ENCODE measurements at places on chromosomes 13 and 19. TPM values are rescaled to one million over a fixed set of nuclear protein-coding genes. Genes with fewer than 3 reads are reported as not detected.

DNA sequence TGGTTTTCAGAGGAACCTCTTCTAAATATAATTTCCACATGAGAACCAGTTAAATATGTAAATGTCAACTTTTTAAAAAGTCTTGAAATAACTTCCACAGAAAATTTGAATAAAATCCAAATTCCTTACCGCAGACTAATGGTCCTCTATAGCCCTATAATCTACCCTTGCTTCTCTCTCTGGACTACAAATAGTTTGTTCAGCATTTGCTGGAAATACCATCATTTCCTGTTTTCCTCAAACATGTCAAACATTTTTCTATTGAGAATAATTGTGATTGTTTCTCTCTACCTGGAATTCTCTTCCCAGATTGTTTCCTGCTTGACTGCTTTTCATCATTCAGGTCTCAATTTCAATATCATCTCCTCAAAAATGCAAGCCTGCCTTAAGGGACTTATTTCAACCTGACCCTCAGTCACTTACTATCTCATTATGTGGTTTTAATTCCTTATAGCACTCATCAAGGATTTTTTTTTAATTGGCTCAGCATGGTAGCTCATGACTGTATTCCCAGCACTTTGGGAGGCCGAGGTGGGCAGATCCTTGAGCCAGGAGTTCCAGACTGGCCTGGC, 898.9 kb upstream of the MIR17HG start:
- H3K4me1 ChIP-seq: no peaks in the 10 kb centered on the region
- no peaks in the 10 kb centered on the region for H3K27me3 ChIP-seq
- no peak for DNase-seq
- H3K27ac ChIP-seq: no peak overlapping the region
- no peaks in the 10 kb centered on the region for H3K36me3 ChIP-seq

GRCh38 chr19:43446746-43447489, 18.5 kb downstream of the LYPD3 start:
- no peak overlapping the region for H3K27ac ChIP-seq
- H3K4me1 ChIP-seq: no peaks in the 10 kb centered on the region
- peak; percentile 84 for DNase-seq
- no peaks in the 10 kb centered on the region for H3K36me3 ChIP-seq
- no peak overlapping the region for H3K4me3 ChIP-seq
- no peaks in the 10 kb centered on the region for H3K27me3 ChIP-seq

DNA sequence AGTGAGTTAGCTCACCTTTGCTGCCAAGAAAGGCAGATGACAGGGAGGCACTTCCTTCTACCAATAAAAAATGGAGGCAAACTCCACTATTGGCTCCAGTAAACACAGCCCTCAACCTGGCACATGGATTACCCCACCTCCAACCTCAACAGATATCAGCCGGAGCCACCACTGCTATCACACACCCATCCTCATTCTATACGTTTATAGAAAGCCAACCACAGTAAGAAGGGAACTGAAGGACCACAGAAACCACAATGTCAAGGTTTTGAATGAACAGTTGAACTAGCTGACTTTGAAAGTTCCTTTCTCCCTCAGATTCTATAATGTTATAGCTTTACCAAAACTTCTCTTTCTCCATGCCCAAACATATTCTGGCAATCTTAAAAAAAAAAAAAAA, 526.2 kb downstream of the UQCRFS1 start:
- H3K4me1 ChIP-seq: no peaks in the 10 kb centered on the region
- no peaks in the 10 kb centered on the region for H3K27me3 ChIP-seq
- no peak for DNase-seq
- no peak overlapping the region for H3K27ac ChIP-seq

GRCh38 chr13:76715621-76716020, 170.6 kb downstream of the KCTD12 start:
- no peak overlapping the region for H3K27ac ChIP-seq
- no peaks in the 10 kb centered on the region for H3K36me3 ChIP-seq
- H3K27me3 ChIP-seq: no peaks in the 10 kb centered on the region
- peaks cover 7% of the 10 kb centered on the region for H3K4me1 ChIP-seq
- DNase-seq: no peak

DNA sequence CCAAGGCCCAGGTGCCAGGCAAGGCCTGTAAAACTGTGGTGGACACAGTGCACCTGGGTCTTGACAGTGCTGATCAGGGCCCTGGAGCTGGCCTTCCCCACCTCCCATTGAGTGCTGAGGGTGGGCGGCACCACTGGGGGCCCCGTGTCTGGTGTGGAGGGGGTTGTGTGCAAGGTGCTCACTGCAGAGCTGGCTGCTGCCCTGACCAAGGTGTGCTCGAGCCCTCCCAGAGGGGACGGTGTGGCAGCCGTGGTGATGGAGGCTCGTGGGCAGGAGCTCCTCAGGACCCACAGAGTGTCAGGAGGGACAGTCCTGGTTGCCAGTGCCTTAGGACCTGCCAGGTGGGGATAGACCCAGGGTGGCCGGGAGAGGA, 23.0 kb downstream of the ATP4B start:
- no peaks in the 10 kb centered on the region for H3K4me1 ChIP-seq
- H3K4me3 ChIP-seq: no peak overlapping the region
- peaks cover 93% of the 10 kb centered on the region for H3K36me3 ChIP-seq
- H3K27me3 ChIP-seq: no peaks in the 10 kb centered on the region

GRCh38 chr19:28303502-28303901, 909.4 kb downstream of the UQCRFS1 start:
- H3K36me3 ChIP-seq: no peaks in the 10 kb centered on the region
- H3K4me1 ChIP-seq: no peaks in the 10 kb centered on the region
- H3K27me3 ChIP-seq: no peaks in the 10 kb centered on the region
- H3K4me3 ChIP-seq: no peak overlapping the region
- H3K27ac ChIP-seq: no peak overlapping the region

DNA sequence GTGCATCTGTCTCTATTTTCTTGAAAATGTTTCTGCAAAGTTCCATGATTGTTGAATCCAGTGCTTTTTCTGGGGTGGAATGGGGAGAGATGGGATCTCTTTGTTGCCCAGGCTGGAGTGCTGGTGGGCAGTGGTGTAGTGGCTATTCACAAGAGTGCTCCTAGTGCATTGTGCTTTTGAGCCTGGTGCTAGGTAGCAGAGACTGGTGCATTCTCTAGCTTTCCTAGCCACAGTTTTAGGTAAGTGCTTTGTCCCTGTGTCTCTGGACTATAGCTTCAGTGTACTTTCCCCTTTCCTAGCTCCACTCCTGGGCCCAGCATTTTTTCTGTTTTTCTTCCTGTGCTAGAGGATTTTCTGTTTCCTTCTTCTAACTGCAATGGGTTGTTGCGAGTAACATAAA, 825.6 kb downstream of the SLITRK6 start:
- H3K27ac ChIP-seq: no peak overlapping the region
- DNase-seq: no peak
- H3K4me3 ChIP-seq: no peak overlapping the region
- H3K4me1 ChIP-seq: no peaks in the 10 kb centered on the region
- no peaks in the 10 kb centered on the region for H3K36me3 ChIP-seq
- no peaks in the 10 kb centered on the region for H3K27me3 ChIP-seq

- H3K4me1 ChIP-seq: no peaks in the 10 kb centered on the region
- DNase-seq: no peak
- no peaks in the 10 kb centered on the region for H3K36me3 ChIP-seq
- no peaks in the 10 kb centered on the region for H3K27me3 ChIP-seq
- no peak overlapping the region for H3K4me3 ChIP-seq
- no peak overlapping the region for H3K27ac ChIP-seq
These were observed 1721.8 kb upstream of the SPRY2 start for GRCh38 chr13:82062772-82063171.

DNA sequence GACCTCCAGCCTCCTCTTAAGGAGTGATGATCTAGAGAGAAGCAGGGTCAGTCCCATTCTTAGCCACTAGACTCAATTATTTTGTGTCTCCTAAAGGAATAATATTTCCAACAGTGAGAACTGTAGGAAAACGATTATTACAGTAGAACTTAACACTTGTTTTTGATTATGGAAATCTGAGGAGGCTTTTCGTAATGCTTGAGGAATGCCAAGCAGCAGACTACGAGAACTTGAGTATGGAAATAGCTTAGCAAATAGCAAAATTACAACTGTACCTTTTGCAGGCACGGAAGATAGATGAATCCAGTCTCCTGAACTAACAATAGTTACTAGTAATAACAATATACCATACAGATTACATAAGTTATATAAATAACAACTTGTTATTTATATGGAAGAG, 12.2 kb downstream of the BRD4 start:
- DNase-seq: no peak
- no peaks in the 10 kb centered on the region for H3K27me3 ChIP-seq
- no peak overlapping the region for H3K4me3 ChIP-seq
- peaks cover 65% of the 10 kb centered on the region for H3K4me1 ChIP-seq

GRCh38 chr13:48437371-48437770, 24.5 kb upstream of the LPAR6 start:
- no peaks in the 10 kb centered on the region for H3K4me1 ChIP-seq
- DNase-seq: no peak
- no peaks in the 10 kb centered on the region for H3K27me3 ChIP-seq
- no peak overlapping the region for H3K27ac ChIP-seq
- no peaks in the 10 kb centered on the region for H3K36me3 ChIP-seq
- no peak overlapping the region for H3K4me3 ChIP-seq

- no peaks in the 10 kb centered on the region for H3K27me3 ChIP-seq
- H3K27ac ChIP-seq: no peak overlapping the region
- H3K4me3 ChIP-seq: no peak overlapping the region
- H3K36me3 ChIP-seq: no peaks in the 10 kb centered on the region
- DNase-seq: no peak
These were observed 788.0 kb upstream of the ATXN8OS start for GRCh38 chr13:69319656-69320055.

DNA sequence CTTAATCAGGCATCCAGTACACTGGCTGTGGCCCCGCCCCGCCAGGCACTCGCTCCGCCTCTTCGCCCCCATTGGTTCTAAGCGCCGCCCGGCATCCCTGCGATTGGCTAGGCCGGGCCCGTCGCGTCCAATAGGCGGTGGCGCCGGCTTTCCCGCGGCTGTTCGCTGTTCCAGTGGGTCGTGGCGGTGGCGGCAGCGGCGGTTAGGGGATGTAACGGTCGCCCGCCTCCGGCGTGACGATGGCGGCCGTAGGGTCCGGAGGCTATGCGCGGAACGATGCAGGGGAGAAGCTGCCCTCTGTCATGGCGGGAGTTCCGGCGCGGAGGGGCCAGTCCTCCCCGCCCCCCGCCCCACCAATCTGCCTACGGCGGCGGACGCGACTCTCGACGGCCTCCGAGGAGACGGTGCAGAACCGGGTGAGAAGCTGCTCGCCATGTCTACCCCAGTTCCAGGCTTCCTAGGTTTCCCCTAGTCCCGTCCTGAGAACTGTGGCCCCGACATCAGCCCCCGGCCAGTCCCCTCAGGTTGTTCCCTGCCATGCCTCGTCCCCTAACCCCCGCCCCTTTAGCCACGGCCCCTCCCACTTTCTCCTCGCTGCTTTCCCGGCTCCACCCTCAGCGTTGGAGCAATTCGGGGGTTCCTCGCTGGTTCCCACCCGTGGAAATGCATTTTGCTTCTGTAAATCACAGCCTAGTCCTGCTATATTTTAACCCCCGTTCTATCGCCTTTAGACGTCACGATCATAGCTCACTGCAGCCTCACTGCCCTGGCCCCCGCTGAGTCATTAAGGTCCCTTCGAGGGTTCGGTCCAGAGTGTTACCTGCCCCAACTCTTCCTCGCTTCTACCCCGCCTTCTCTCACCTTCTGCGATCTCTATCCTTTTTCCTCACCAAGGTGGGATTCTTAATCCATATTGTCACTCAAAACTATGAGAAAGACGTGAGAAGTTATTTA, at the start of gene WDR62:
Gene WDR62 (plus strand): TSS at position 165 of the 954 bp plus-strand sequence. CDS start 75 bp downstream, at position 240.
- DNase-seq: peak; percentile 97
- H3K36me3 ChIP-seq: no peaks in the 10 kb centered on the region
- peak within 1 kb of the TSS; percentile 99 for H3K27ac ChIP-seq
- no peaks in the 10 kb centered on the region for H3K27me3 ChIP-seq

Gene CNN1
- total RNA-seq: 25.6 TPM

Gene KLK3
- not detected for total RNA-seq

Gene ANKRD24
- total RNA-seq: 3.9 TPM

Gene BIVM
- 24.9 TPM for total RNA-seq

Gene RYR1
- 4.3 TPM for total RNA-seq

All from Peyer's patch (tissue), 4 donors.